Ovary (tissue), 10 donors: ENCODE measurements at places on chromosomes 12 and 14. TPM values are rescaled to one million over a fixed set of nuclear protein-coding genes. Genes with fewer than 3 reads are reported as not detected.

DNA sequence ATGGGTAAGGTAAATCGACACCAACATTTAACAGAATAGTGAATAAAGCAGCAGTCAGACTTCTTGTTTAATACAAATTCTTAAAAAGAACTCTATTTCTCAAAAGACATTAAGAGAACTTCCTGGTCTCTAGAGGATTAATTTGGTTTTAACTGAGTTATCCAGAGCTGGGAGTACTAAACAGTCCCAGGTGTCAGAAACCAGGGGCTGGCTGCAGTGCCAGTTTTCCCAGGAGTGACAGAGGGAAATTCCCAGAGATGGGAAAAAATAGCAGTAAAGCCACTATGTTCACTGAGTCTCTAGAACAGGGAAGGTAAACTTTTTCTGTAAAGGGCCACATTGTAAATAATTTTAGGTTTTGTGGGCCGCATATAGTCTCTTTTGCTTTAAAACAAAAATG lies 8.8 kb downstream of the ATP5MC2 start:
- no peak for DNase-seq

- DNase-seq, result no peak
These were observed 5.3 kb upstream of the CDCA4 start for GRCh38 chr14:105026033-105026785.

GRCh38 chr12:78229591-78230101 lies 399.0 kb downstream of the NAV3 start:
- DNase-seq, result peak; percentile 20

- no peak for DNase-seq
These were observed 67.6 kb downstream of the RALGAPA1 start for GRCh38 chr14:35741345-35742031.

DNA sequence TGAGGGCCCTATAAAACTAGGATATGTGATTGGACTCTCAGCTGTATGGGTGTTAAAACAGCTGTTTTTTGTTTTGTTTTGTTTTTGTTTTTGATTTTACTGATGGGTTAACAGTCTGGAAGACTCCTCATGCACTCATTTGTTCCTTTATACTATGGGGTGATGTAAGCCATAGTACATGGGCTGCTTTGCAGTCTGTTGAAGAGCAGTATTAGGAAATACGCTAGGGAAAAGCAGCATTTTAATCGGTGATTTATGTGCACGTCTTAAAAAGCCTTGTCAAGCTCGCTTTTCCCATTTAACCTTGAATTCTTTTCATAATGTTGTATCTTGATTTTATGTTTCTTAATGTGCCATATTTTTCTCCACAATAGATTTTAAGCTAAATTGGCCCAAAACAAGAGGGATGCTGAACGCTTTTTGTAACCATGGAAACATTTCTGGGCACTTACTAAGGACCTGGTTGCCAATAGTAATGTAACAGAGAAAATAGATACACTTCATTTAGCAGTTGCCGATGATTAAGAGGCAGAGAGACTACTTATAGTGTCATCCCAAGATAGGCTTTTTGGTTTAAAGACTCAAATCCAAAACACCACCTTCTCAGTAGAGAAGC lies 244.0 kb downstream of the SNAPC1 start:
- no peak for DNase-seq

- DNase-seq, result no peak
These were observed 145.3 kb downstream of the SLC5A8 start for GRCh38 chr12:101064721-101065120.

TROAP gene
- 0.58 TPM for total RNA-seq

TAS2R19 gene
- 6.2 TPM for total RNA-seq

BCL11B gene
- total RNA-seq, result 0.43 TPM

LRTM2 gene
- not detected for total RNA-seq

NPFF gene
- not detected for total RNA-seq
